ENCODE measurements at places on chromosomes 5 and 9.

DNA sequence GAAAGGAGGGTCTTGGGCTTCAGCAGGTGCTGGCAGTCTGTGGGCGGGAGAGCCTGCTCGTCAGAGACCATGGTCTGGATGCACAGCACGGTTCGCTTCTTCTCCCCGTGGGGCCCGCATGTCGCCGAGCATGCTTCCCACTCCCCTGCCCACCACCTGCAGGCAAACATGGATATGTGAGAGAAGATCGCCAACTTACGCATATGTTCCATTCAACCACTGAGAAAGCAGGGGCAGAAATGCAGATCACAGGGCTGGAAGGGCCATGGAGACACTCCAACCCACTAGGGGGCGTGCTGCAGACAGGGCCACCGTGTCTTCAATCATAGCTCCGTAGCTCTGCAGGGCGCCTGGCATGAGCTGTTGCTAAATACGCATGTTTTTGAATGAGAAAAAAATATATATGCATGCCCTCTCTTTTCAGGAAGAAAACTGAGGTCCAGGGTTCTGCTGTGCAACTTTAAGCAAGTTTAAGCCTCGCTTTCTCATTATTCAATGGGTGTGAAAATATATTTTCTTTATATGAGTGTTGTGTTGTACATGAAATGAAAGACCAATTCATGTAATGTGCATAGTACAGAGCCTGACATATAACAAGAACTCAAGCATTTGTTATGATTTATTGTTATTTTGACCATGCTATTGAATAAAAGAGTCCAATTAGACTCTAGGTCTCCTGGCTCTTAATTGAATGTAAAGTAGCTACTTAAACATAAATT lies 148.0 kb downstream of the TARS1 start:
- DNase-seq, result peak; percentile 5

- DNase-seq, result no peak
Measured at GRCh38 chr9:127356906-127357305, 40.1 kb upstream of the SLC2A8 start.

- no peak for DNase-seq
Measured at GRCh38 chr5:78806544-78806943, 158.0 kb upstream of the LHFPL2 start.

DNA sequence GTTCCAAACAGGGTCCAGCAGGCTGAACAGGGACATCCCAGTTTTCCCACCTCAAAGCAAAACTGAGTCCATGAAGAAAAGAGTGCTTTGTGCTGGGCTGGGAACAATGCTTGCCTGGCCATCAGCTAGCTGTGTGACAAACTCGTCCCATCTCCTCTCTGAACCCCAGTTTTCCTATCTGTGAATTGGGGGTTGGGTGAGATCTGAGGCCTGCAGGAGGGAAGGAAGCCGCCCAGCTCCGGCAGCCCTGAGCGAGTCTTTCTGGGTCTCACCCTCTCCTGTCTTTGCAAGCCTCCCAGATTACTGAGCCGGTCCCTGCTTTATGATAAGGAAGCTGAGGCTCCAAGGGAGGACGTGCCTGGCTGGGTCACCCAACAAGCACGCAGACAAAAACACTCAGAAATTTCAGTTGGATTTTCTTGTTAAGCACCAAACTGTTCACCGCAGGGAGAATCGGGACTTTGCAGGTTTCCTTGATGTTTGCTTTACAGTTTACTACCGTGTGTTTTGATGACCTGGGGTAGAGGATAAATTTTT lies 82.6 kb upstream of the LMX1B start:
- DNase-seq, result no peak

GRCh38 chr5:92945605-92946097 lies 635.4 kb downstream of the NR2F1-AS1 start:
- no peak for DNase-seq

DNA sequence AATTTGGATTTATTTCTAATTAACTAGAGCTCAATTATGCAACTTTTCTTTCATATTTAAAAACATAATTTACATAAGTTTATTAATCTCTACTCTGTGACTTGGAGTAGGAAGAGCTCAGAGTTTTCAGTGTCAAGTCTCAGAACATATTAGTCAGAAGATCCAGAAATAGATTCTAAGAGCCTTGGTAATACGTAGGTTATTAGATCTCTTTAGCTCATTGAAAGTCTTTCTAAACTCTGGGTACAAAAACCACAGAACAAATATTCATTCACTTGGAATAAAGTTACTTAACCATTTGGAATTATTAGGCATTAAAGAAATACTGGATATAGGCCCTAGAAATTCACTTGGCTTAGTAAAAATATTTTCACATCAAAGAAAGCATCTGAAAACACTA lies 26.3 kb upstream of the ISCA1 start:
- DNase-seq, result no peak

GRCh38 chr9:98229090-98229395 lies 26.4 kb downstream of the TBC1D2 start:
- no peak for DNase-seq

DNA sequence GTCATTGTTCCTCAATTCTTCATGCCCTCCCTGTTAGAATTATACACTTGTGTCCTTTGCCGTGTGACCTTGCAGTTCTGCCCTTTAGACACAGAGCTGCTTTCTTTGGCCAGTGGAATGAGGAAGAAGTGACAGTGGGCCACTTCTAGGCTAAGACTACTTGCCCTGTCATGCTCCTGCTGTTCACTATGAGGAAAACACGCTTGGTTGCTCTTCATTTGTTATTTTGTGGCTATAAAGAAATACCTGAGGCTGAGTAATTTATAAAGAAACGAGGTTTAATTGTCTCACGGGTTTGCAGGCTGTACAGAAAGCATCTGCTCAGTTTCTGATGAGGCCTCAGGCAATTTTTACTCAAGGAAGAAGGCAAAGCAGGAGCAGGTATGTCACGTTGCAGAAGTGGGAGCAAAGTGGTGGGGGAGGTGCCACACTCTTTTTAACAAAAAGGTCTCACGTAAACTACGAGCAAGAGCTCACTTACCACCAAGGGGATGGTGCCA lies 279.1 kb upstream of the DMAC1 start:
- DNase-seq, result no peak

DNA sequence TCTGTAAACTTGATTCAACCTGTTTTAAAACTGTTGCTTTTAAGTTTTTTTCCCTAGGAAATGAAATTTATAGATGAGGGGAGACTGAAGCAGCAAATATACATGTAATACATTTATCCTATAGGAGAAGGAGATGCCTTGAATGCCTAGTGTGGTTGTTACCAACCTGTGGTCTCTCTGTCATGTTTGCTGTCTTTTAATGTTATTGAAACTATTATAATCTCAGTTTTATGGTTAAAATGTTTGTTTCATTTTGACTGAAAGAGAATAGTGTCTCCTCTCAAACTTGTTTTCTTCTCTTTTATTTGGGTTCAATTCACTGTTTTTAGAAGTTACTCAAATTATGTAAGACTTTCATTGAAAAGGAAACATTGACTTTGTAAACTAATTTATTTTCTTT lies 15.8 kb downstream of the MRPL22 start:
- no peak for DNase-seq

DNA sequence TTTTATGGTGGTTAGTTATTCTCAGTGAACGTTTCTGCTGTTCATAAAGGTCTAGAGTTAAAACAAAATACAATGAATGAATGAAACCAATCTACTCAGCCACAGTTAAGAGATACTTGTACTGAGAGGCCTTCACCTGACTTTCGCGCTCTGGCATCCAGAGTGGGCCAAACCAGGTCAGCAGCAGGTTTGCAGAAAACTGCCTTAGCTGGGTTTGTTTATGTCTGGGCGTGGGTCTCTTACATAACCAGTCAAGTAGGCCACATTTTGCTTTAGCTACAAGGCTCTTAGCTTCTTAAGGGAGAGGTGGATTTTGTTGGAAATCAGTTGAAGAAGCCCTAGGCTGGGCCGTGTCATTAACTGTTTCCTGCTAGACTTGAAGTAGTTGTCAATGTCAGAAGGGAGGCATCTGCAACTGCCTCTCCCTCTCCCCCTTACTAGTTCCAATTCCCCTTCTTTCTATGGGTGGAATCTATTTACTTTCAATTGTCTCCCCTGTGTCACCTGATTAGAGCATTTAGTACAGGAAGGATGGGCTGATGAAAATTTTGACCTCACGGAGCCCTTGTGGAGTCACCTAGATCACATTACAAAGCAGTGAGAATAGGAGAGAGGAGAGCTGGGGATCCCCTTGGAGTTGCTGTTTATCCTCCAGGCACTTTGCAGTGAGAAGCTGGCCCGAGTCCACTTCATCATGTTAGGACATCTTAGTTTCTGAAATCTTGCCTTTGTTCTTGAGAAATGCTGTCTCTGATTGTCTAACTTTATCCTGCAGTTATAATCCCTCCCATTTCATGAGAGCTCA lies 200.5 kb downstream of the ARHGEF28 start:
- DNase-seq, result no peak
